ENCODE measurements at places on chromosomes 5 and 9. TPM values are rescaled to one million over a fixed set of nuclear protein-coding genes. Genes with fewer than 3 reads are reported as not detected.

- no peaks in the 10 kb centered on the region for H3K36me3 ChIP-seq
- DNase-seq, result no peak
- no peak overlapping the region for H3K27ac ChIP-seq
- H3K27me3 ChIP-seq, result peaks cover 7% of the 10 kb centered on the region
- no peak overlapping the region for H3K4me3 ChIP-seq
- H3K4me1 ChIP-seq, result no peaks in the 10 kb centered on the region
Measured at GRCh38 chr5:100646011-100646410, 110.8 kb downstream of the FAM174A start.

DNA sequence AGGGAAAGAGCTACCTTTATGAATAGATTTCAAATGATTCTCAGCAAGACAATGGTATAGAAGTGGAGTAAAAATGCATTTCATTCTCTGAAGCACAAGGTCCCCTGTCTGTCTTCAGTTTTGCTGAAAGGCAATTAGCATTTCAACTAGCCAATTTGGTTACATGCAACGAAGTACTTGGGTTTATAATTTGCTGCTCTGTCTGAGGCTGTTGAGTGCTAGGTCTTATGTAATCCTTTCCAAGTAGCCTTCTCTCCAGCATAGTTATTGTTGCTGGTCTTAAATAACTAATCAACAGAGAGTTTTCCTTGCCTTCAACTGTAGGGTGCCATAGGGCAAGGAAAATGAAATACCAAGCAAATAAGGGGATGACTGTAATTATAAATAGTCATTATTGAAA, 4.5 kb downstream of the ADGRV1 start:
- no peak overlapping the region for H3K27ac ChIP-seq
- no peak overlapping the region for H3K4me3 ChIP-seq
- peaks cover 12% of the 10 kb centered on the region for H3K4me1 ChIP-seq
- no peak for DNase-seq
- H3K27me3 ChIP-seq, result peaks cover 49% of the 10 kb centered on the region

- H3K4me3 ChIP-seq, result no peak overlapping the region
- no peaks in the 10 kb centered on the region for H3K27me3 ChIP-seq
- H3K36me3 ChIP-seq, result peaks cover 5% of the 10 kb centered on the region
- no peak overlapping the region for H3K27ac ChIP-seq
- DNase-seq, result no peak
Measured at GRCh38 chr9:83322438-83322837, 215.8 kb downstream of the FRMD3 start.

GRCh38 chr9:92501671-92502393, 19.5 kb upstream of the ASPN start:
- H3K4me3 ChIP-seq, result no peak overlapping the region
- H3K27ac ChIP-seq, result no peak overlapping the region
- no peaks in the 10 kb centered on the region for H3K4me1 ChIP-seq
- no peak for DNase-seq

- H3K4me3 ChIP-seq, result no peak overlapping the region
- H3K4me1 ChIP-seq, result no peaks in the 10 kb centered on the region
- no peaks in the 10 kb centered on the region for H3K27me3 ChIP-seq
- no peaks in the 10 kb centered on the region for H3K36me3 ChIP-seq
- no peak for DNase-seq
- no peak overlapping the region for H3K27ac ChIP-seq
Measured at GRCh38 chr5:57774439-57774838, 291.8 kb upstream of the ACTBL2 start.

GRCh38 chr5:66072031-66072430, 72.1 kb upstream of the SREK1 start:
- H3K4me3 ChIP-seq, result no peak overlapping the region
- H3K27me3 ChIP-seq, result no peaks in the 10 kb centered on the region
- H3K36me3 ChIP-seq, result no peaks in the 10 kb centered on the region
- no peak overlapping the region for H3K27ac ChIP-seq

DNA sequence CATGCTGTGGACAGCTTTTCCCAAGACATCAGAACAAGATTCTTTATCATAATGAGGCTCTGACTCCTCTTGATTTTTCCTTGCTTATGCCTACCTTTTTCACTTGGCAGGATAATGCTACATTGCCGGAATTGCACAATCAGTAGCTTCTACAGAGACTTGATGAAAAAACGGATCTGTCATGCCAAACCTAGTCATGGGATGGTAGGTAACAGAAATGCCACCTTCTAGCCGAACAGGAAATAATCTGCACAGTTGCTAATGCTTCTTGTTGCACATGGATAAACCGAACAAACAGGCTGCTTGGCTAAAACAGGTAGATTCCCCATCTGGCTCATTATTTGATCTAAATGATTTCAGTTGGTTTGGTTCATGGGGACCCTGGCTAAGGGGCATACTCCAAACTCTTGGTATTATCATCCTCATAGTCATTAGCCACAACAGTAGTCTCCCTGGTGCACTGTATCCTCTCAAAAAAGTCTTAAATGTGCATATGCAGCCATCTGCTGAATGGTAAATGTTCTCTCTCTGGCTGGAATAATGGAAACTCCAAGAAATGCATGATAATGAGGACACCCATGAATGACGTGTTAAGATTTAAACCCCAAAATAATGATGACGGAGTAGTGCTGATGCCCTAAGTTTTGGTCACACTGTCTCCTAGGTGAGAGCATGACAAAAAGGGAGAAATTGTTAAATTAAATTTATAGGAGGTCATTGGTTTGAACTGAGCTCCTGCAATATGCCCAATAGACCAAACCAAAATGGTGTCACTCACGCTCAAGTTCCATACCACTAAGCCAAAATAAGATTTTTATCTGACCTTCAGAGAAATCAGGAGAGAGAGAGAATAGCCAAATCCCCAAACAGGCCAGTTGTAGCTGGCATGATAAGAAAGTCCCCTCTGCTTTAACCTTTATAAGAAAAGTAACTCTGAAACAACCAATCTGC, 47.0 kb downstream of the RAPGEF1 start:
- H3K36me3 ChIP-seq, result no peaks in the 10 kb centered on the region
- no peaks in the 10 kb centered on the region for H3K27me3 ChIP-seq
- no peak for DNase-seq
- H3K4me1 ChIP-seq, result peaks cover 94% of the 10 kb centered on the region
- no peak overlapping the region for H3K27ac ChIP-seq

GRCh38 chr5:178417391-178417811, 172.8 kb downstream of the COL23A1 start:
- H3K4me1 ChIP-seq, result no peaks in the 10 kb centered on the region
- H3K4me3 ChIP-seq, result no peak overlapping the region
- DNase-seq, result no peak
- no peak overlapping the region for H3K27ac ChIP-seq

- DNase-seq, result no peak
- no peak overlapping the region for H3K27ac ChIP-seq
- H3K36me3 ChIP-seq, result no peaks in the 10 kb centered on the region
- H3K4me3 ChIP-seq, result no peak overlapping the region
- no peaks in the 10 kb centered on the region for H3K4me1 ChIP-seq
Measured at GRCh38 chr9:36530224-36530623, 42.5 kb upstream of the MELK start.

- no peak overlapping the region for H3K4me3 ChIP-seq
- no peaks in the 10 kb centered on the region for H3K36me3 ChIP-seq
- H3K4me1 ChIP-seq, result no peaks in the 10 kb centered on the region
Measured at GRCh38 chr5:72694856-72695255, 121.6 kb upstream of the TNPO1 start.

- no peak for DNase-seq
- H3K27me3 ChIP-seq, result no peaks in the 10 kb centered on the region
- no peaks in the 10 kb centered on the region for H3K36me3 ChIP-seq
- no peak overlapping the region for H3K27ac ChIP-seq
Measured at GRCh38 chr9:115815786-115816185, 337.8 kb upstream of the PAPPA start.

GRCh38 chr5:140043508-140043872, 391 bp upstream of the NRG2 start:
- no peak overlapping the region for H3K27ac ChIP-seq
- no peaks in the 10 kb centered on the region for H3K36me3 ChIP-seq
- peaks cover 19% of the 10 kb centered on the region for H3K4me1 ChIP-seq
- DNase-seq, result no peak
- peak overlapping the region; percentile 82 for H3K4me3 ChIP-seq
- peaks cover 55% of the 10 kb centered on the region for H3K27me3 ChIP-seq

The FCN2 gene
- not detected for polyA plus RNA-seq

The TAF11L5 gene
- polyA plus RNA-seq, result not detected

The ABO gene
- not detected for polyA plus RNA-seq

The SOHLH1 gene
- not detected for polyA plus RNA-seq

The PDE6A gene
- polyA plus RNA-seq, result not detected

The CYLC2 gene
- polyA plus RNA-seq, result not detected

The GRIA1 gene
- polyA plus RNA-seq, result not detected

The ITGA2 gene
- polyA plus RNA-seq, result 0.03 TPM

The TAF11L14 gene
- polyA plus RNA-seq, result not detected

The TNFSF15 gene
- polyA plus RNA-seq, result not detected

All from naive B cell (primary cell).